ENCODE measurements at places on chromosomes 1 and 21.

DNA sequence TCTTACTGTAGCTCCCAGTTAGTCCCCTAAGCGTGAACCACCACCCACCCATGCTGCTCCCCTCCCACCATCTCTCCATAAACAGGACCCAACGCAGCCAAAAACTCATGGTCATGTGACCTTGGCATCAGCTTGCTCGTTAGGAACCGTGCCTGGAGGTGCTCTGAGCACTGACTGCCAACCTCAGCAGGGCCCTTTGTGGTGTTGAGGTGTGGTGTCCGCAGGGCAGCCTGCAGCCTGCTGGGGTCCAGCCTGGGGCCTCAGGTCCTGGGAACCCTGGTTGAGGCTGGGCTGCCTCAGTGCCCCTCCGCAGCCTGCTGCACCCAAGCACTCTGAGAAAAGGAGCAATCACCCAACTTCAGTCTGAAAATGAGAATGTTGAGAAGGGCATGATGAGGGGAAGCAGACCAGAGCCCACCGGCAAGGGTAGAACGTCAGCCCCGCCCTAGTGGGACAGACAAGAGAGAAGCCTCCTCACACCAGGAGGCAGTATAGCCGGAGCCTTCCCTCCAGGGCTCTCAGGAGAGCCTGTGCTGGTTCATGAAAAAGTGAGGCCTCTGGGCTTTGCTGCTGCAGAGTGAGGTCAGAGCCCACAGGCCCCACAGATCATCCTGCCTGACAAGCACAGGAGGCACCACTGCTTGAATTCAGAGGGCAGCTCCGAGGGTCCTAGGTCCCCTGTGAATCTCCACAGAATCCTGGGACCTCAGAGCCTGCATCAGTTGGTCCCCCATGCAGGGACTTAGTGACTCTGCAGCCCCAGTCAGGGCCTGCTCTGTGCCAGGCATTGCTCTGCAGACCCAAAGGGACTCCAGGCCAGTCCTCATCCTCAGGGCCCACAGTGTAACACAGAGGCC lies 4.9 kb upstream of the COL6A2 start:
- DNase-seq = no peak

DNA sequence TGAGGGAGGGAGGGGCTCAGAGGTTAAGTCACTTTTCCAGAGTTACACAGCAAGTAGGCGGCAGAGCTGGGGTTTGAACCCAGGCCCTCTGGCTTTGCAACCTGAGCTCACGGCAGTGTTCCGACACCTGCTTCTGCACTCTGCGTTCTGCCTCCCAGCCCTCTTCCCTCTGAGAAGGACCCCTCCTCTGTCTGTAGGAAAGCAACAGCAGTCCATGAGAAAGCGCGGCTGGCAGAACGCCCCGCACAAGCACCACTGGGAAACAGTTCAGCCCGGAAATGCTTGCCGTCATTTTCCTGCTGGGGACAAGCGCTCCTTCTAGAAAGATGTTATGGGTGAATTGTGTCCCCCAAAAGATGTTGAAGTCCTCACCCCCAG lies 241.1 kb downstream of the NPHP4 start:
- no peak for DNase-seq

DNA sequence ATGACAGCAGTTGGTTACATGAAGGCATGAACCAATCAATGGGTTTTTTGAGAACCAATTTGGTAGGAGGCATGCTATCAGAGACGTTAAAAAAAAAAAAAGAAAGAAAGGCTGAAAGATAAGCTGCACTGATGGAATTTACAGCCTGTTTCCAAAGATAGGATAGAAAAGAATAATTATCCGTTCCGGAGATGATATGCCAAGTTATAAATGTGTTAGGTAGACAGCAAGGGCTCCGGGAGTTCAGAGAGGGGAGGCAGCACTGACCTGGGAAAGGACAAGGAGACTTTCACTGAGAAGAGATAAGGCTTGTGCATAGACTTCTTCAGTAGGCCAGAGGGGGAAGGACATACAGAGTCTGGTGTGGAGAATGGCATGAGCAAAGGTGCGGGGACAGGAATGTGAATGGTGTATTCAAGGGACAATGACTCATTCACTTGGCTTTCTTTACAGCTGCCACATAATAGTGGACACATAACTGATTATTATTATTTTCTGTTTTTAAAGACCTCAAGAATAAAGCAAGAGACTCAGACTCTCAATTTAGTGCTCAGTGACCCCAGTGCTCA lies 24.8 kb upstream of the ACBD6 start:
- no peak for DNase-seq

DNA sequence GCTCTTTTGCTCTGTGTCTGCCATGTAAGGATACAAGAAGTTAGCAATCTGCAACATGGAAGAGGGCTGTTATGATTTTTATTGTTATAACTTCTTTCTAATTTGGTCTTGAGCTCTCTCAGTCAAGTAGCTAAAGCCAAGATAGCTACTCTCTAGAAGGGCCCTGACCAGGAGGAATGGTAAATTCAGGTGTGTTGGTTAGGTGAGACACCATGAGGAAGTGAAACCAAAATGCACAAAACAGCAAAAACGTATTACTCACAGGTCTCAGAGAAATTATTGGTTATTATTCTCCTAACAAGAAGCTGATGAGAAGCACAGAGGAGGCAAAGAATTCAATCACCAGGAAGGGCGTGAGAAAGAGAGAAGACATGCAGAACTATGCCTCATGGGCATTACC lies 51.8 kb upstream of the INSL5 start:
- DNase-seq = no peak

GRCh38 chr1:157975228-157975950 lies 18.1 kb upstream of the KIRREL1 start:
- no peak for DNase-seq

DNA sequence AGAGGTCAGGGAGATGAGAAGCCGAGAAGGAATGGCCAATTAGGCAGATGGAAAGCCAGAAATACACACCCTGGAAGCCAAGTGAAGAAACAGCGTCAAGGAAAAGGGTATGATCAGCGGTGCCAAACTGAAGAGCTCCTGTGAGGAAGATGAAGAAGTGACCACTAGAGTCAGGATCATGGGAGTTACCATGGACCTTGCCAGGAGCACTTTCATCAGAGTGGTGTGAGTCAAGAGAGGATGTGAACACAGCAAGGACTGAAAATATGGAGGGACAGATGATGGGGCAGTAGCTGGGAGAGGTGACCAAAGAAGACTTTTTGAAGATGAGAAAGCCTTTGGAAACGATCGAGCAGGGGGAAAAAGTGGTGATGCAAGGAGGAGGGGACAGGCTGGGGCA lies 50.4 kb downstream of the CD34 start:
- DNase-seq = no peak

- DNase-seq = no peak
Observed at GRCh38 chr21:42760361-42760950, 107.0 kb downstream of the PDE9A start.

- no peak for DNase-seq
Observed at GRCh38 chr1:205565799-205566198, 61.3 kb downstream of the CDK18 start.
